ENCODE measurements at places on chromosomes 5 and 9. TPM values are rescaled to one million over a fixed set of nuclear protein-coding genes. Genes with fewer than 3 reads are reported as not detected.

Gene PCDHGA3
- not detected for total RNA-seq

Gene BTNL3
- total RNA-seq = not detected

Gene GRXCR2
- not detected for total RNA-seq

Gene IFNA2
- total RNA-seq = not detected

Gene NFIB
- 9.9 TPM for total RNA-seq

Gene PCDHGA2
- total RNA-seq = 0.65 TPM

Gene TAF11L5
- total RNA-seq = not detected

Gene HAVCR2
- 0.52 TPM for total RNA-seq

Gene STKLD1
- 1.4 TPM for total RNA-seq

Gene SLC6A18
- total RNA-seq = not detected

Gene CCNI2
- 0.36 TPM for total RNA-seq

Gene SUSD3
- total RNA-seq = 0.62 TPM

Gene SPINK7
- not detected for total RNA-seq

Gene LCN15
- total RNA-seq = not detected

Gene SV2C
- not detected for total RNA-seq

Gene PLAC8L1
- not detected for total RNA-seq

Gene SLC23A1
- total RNA-seq = 1.5 TPM

Gene QRFP
- not detected for total RNA-seq

Gene ECSCR
- total RNA-seq = not detected

Gene FOXD4L5
- not detected for total RNA-seq

Gene GABRP
- total RNA-seq = not detected

Gene TAS2R1
- total RNA-seq = not detected

Gene SH2D3C
- total RNA-seq = 0.16 TPM

Gene SPATA9
- total RNA-seq = 0.09 TPM

Gene SLC4A9
- total RNA-seq = 0.01 TPM

Gene TMEM171
- total RNA-seq = 4.8 TPM

Gene MLANA
- not detected for total RNA-seq

Gene EGFLAM
- not detected for total RNA-seq

Gene TMEM174
- not detected for total RNA-seq

Gene GABRG2
- not detected for total RNA-seq

Gene ST8SIA4
- total RNA-seq = 0.30 TPM

Gene TBCA
- total RNA-seq = 308 TPM

Gene SERF1A
- 2.3 TPM for total RNA-seq

Gene PCDH12
- total RNA-seq = not detected

Gene DBH
- not detected for total RNA-seq

Gene PCDHGA1
- total RNA-seq = 0.34 TPM
